ENCODE measurements at places on chromosomes 11 and 22.
A peak's percentile ranks its signal among the peaks of the same experiment; 100 is the strongest.

DNA sequence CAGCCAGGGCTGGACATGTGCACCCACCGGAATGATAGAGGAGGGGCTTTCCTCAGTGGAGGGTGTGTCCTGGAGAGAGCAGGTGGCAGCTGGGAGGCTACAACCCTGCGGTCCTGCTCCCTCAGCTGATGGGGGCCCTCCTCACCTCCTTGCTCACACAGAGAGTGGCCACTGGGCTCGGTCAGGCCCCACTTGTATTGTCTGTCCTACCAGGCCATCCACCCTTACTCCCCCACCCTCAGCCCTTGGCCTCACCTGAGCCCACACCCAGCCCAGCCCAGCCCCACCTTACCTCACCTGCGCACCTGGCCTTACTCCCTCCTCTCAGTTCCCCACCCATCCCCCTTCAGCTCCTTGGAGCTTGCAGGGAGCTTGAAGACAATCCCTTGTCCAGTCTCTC is 3.1 kb downstream of the TRPM5 start:
- DNase-seq, result no peak

DNA sequence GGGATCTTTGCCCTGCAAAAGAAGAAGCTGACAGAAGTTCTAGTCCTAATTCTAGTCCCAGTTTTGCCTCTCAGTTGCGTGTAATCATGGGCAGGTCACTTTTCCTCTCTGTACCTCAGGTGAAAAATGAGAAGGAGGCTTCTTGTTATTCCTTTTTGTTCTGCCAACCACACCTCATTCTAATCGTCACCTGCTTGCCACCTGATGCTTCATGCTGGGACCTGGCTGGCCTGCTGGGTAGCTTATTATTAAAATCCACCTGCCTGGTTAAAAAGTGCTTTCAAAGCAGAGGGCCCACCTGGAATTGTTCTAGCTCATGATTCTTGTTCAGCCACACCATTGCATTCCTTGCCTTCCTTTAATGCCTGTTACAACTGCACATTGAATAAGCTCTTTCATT is 8.4 kb upstream of the ALG8 start:
- peak; percentile 74 for DNase-seq

GRCh38 chr11:131595797-131596196 is 225.4 kb downstream of the NTM start:
- DNase-seq, result no peak

- no peak for DNase-seq
These were observed 291.5 kb upstream of the CCDC179 start for GRCh38 chr11:23151819-23152218.

DNA sequence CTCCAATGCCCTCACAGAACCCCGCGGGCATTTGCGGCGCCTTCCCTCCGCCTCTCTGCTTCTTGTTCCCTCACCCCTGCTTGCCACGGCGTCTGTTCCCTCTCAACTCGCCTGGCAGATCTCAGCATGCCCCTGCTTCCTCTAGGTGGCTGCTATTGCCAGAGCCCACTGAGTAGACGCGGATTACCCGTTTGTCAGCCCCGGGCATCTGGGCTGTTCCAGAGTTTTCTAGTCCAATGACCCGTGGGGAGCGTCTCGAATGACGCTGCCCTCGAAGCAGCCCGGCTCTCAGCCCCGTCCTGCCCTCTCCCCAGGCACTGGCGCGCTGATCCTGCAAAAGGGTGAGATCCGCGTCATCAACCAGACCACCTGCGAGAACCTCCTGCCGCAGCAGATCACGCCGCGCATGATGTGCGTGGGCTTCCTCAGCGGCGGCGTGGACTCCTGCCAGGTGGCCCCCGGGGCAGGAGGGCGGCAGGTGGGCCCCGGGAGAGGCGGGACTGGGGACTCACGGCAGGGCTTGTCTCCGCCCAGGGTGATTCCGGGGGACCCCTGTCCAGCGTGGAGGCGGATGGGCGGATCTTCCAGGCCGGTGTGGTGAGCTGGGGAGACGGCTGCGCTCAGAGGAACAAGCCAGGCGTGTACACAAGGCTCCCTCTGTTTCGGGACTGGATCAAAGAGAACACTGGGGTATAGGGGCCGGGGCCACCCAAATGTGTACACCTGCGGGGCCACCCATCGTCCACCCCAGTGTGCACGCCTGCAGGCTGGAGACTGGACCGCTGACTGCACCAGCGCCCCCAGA is 49.7 kb downstream of the ST14 start:
- DNase-seq, result no peak

DNA sequence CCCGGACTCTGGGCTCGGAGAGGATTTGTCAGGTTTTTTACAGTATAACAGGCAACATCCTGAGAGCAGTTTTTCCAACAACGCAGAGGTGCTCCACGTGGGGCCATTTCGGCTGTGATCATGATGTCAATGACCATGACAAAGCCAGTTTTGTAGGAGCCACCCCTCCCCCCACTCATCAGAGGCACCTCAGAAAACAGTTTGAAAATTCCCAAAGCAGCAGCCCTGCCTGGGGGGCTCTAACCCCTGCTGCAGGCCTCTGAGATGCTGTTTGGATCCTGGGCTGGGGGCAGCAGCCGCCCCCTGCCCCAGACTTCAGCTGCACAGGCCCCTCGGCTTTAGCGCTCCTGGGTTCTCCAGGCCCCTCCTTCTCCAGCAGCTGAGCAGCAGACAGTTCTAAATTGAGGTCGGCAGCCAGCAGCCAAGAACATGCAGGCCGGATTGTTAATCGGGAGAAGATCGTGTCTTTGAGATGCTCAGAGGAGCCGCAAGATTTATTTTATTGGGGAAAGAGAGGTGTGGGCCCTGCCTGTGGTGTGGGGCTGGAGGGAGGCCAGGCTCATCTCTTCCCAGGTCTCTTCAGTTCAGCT is 19.4 kb downstream of the NFAM1 start:
- DNase-seq, result no peak

- no peak for DNase-seq
These were observed 83.6 kb upstream of the ZBED5 start for GRCh38 chr11:10941414-10941813.
